ENCODE measurements at places on chromosomes 1 and 21.

GRCh38 chr1:52676249-52676903 lies 21.8 kb downstream of the COA7 start:
- H3K36me3 ChIP-seq = no peaks in the 10 kb centered on the region
- H3K4me1 ChIP-seq = peaks cover 23% of the 10 kb centered on the region
- peak overlapping the region; percentile 81 for H3K27ac ChIP-seq
- H3K27me3 ChIP-seq = no peaks in the 10 kb centered on the region
- no peak overlapping the region for H3K4me3 ChIP-seq
- DNase-seq = peak; percentile 78

- H3K4me1 ChIP-seq = peaks cover 12% of the 10 kb centered on the region
- H3K36me3 ChIP-seq = no peaks in the 10 kb centered on the region
- H3K27ac ChIP-seq = no peak overlapping the region
- H3K4me3 ChIP-seq = no peak overlapping the region
- H3K27me3 ChIP-seq = peaks cover 64% of the 10 kb centered on the region
- no peak for DNase-seq
Observed at GRCh38 chr21:41662761-41663160, 104.1 kb downstream of the RIPK4 start.

DNA sequence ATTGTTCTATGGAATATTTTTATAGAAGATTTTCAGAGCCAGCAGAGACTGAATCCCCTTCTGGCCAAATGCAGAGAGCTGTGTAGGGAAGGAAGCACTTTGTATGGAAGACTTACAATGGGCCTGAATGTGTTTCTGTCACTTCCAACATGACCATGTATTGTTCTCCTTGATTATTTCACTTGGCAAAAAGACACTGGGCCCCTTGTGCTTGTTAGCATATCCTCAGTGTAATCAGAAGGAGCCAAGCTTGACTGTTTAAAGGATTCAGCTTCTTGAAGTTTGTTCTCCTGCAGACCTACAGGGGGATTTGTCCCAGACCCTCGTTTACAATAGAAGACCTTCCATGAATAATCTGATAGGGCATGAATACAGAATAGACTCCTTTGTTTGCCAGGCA lies 48.1 kb upstream of the UBE2U start:
- H3K27me3 ChIP-seq = no peaks in the 10 kb centered on the region
- H3K27ac ChIP-seq = no peak overlapping the region
- no peak overlapping the region for H3K4me3 ChIP-seq
- peaks cover 8% of the 10 kb centered on the region for H3K36me3 ChIP-seq
- DNase-seq = no peak

GRCh38 chr1:211519602-211520001 lies 27.6 kb upstream of the RD3 start:
- no peak overlapping the region for H3K4me3 ChIP-seq
- no peak for DNase-seq
- no peaks in the 10 kb centered on the region for H3K27me3 ChIP-seq

- peaks cover 19% of the 10 kb centered on the region for H3K4me1 ChIP-seq
- no peaks in the 10 kb centered on the region for H3K36me3 ChIP-seq
- no peak overlapping the region for H3K4me3 ChIP-seq
- no peak overlapping the region for H3K27ac ChIP-seq
Observed at GRCh38 chr1:44839576-44839975, 3.5 kb downstream of the PTCH2 start.

- no peak for DNase-seq
- no peaks in the 10 kb centered on the region for H3K36me3 ChIP-seq
- H3K27ac ChIP-seq = no peak overlapping the region
- H3K4me1 ChIP-seq = no peaks in the 10 kb centered on the region
- no peak overlapping the region for H3K4me3 ChIP-seq
- H3K27me3 ChIP-seq = no peaks in the 10 kb centered on the region
Observed at GRCh38 chr1:242764161-242764560, 239.7 kb upstream of the PLD5 start.

GRCh38 chr1:24311741-24312140 lies 7.4 kb upstream of the GRHL3 start:
- peaks cover 38% of the 10 kb centered on the region for H3K27me3 ChIP-seq
- no peaks in the 10 kb centered on the region for H3K36me3 ChIP-seq
- H3K4me1 ChIP-seq = no peaks in the 10 kb centered on the region
- no peak overlapping the region for H3K4me3 ChIP-seq

DNA sequence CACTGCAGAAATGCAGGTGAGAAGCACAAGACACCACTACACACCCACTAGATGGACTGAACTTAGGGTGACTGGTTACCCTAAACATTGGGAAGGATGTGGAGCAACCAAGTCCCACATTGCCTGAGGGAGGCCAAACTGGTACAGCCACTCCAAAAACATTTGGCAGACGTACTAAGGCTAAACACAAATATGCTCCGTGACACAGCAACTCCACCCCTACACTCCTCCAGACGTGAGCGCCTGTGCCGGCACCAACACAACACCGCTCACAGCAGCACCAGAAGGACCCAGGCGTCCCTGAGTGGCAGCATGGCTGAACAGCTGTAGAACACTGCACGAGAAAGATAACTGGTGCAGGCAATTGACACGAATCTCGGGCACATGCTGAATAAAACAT lies 14.7 kb downstream of the PTTG1IP start:
- no peak for DNase-seq
- peak overlapping the region; percentile 37 for H3K27ac ChIP-seq
- H3K36me3 ChIP-seq = peaks cover 58% of the 10 kb centered on the region
- no peaks in the 10 kb centered on the region for H3K27me3 ChIP-seq
- H3K4me3 ChIP-seq = no peak overlapping the region

- no peak overlapping the region for H3K27ac ChIP-seq
- no peaks in the 10 kb centered on the region for H3K36me3 ChIP-seq
- H3K27me3 ChIP-seq = no peaks in the 10 kb centered on the region
- no peak for DNase-seq
- H3K4me3 ChIP-seq = no peak overlapping the region
Observed at GRCh38 chr1:242854466-242854865, 330.0 kb upstream of the PLD5 start.
